ENCODE measurements at places on chromosomes 6 and 20.

DNA sequence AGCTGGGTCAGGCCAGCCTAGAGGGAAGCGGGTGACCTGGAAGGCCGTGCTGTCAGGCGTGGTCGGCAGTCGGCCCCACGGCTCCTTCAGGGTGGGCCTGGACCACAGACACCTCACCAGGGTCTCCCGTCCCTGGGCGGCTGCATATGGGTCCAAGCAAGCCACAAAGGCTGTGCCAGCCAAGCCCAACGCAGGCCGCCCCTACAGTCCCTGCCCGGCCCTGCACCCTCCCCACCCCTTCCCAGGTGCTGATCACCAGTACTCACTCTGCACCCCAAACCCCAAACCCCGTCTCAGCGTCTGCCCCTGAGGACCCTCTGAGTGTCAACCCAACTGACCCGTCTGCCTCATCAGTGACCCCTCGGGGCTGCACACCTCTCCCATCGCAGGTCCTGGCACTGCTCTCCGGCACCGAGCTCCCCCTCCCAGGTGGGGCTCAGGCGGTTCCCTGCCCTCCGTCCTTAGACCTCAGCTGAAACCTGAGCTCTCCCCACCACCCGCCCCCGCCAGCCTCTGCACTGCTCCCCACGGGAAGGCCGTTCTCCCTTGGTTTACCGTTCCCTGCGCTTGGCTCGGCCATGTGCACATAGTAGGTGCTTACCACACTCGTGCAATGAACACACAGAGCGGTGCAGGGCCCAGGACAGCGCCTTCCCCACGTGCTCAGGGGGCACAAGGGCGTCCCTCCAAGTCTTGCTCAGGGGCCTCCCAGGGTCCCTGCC, 1.5 kb upstream of the PPDPF start:
- no peak for DNase-seq

DNA sequence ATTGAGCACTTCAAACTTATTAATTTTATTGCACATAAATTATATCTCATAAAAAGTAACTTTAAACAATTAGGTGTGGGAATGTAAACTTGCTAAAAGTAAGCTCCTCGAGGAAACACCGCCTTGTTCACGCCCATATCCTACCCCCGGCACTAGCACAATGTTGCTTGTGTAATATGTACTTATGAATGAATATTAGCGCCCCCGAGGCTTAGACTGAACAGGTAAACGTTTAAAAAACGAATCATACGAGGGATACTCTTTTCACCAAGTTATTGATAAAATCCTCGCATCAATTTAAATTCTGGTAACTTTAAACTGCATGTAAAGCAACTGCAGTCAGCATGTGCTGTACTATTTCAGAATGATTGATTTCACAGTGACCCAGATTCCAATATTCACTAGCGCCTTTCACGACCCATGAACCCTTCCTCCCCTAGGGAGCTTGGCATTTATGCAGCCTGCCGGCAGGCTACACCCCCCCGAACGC, 637 bp downstream of the TFB1M start:
- DNase-seq: no peak

GRCh38 chr6:53244958-53245357, 96.3 kb upstream of the GCM1 start:
- no peak for DNase-seq

GRCh38 chr6:99288668-99289067, 60.8 kb downstream of the FAXC start:
- no peak for DNase-seq

DNA sequence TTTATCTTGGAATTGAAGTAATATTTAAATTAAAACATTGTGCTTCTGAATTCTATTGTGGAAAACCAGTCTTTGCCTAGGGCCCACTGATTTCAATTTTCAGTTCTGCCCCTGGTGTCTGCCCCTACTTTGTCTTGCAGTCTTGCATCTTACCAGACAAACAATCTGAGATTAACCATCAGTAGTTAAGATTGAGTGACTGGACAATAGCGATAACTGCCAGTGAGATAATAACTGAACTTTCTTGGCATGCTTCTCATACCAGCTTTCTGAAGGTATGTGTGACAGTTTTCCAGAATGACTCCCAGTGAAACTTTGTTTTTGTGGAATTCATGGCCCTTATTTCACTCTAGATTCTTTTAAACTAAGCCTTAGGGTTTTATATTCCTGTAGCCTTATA, 53.5 kb downstream of the KCNQ5 start:
- no peak for DNase-seq

DNA sequence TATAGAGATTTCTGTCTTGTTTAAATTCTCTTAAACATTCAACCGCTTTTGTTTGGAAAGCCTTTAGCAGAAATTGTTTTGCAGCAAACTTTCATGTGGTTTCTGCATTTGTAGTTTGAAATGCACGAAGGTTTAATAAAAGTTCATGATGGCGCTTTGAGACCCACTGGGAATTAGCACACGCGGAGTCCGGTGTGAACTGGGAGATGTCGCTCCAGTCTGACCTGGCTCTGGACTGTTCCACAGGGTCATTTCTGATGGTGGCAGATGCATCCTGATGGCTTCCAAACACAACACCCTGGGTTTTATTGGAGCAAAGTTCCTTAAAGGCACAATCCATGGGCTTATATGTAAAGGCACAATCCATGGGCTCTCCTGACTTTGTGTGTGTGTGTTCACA, 78.1 kb upstream of the MTHFD1L start:
- DNase-seq: no peak

DNA sequence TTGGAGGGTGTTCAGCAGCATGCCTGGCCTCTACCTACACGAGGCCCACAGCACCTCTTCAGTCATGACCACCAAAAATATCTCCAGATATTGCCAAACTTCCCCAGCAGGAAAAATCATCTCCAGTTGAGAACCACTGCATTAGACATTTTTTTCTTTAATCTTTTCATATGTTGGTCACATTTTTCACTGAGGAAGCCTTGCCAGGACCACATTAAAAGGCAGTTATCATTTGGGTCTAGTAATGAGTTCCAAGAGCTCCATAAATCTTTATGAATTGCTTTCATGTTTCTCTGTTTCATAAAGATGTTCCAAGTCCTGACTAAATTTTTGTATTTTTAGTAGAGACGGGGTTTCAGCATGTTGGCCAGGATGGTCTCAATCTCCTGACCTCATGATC, 28.8 kb downstream of the MTRES1 start:
- no peak for DNase-seq

- DNase-seq: no peak
Observed at GRCh38 chr20:1894471-1894950, 696 bp upstream of the SIRPA start.

DNA sequence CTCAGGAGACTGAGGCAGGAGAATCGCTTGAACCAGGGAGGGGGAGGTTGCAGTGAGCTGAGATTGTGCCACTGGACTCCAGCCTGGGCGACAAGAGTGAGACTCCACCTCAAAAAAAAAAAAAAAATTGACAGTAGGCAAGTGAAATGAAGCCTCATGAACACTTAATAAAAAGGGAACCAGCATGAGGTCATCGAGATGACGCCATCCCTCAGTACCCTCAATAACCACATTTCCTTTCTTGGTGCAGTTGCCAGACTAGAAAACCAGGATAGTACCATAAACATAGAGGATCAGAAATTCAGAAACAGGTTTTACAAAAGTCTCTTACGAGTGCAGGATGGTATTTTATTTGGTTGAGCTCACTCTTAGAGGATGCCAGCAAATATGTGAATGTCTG, 584.1 kb downstream of the MAFB start:
- no peak for DNase-seq

DNA sequence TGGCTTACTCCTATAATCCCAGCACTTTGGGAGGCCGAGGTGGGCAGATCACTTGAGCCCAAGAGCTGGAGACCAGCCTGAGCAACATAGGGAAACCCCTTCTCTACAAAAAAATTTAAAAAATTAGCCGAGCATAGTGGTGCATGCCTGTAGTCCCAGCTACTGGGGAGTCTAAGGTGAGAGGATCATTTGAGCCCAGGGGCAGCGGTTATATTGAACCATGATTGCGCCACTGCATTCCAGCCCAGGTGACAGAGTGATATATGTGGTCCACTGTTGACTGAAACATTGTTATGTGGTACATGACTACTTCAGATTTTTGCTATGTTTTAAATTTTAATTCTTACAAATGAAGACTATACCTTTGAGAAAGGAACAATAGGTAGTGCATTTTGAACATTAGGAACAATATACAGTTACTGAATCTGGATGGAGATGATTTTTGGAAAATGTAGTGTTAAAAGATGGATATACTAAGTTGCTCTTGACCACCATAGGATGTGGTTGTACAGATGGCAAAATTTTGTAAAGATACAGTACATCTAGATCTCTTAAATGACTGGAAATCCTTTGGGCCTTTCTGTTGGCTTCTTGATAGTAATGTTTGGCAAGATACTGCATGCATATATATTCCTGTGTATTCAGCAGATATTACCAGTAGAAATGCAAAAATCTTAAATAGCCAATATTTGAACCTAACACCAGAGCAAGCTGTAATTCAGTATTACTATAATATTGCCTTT, 35.9 kb downstream of the MAPK14 start:
- no peak for DNase-seq

DNA sequence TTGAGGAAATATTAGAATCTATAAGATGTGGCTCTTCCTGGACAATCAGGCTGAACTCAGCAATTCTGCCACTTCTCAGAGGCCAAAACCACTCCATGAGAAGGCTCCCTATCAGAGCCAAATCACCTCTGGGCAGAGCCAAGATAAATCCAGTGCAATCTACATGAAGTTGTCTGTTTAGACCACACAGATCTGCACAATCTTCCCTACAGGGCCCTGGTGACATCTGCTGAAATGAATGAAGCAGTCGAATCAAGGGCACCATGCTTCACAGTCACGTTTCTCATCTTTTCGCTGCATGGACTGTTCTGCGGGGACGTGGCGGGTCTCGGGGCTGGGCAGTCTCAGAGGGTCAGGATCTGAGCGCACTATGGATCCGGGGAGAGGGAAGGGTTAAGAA, 60.1 kb upstream of the CD93 start:
- no peak for DNase-seq

DNA sequence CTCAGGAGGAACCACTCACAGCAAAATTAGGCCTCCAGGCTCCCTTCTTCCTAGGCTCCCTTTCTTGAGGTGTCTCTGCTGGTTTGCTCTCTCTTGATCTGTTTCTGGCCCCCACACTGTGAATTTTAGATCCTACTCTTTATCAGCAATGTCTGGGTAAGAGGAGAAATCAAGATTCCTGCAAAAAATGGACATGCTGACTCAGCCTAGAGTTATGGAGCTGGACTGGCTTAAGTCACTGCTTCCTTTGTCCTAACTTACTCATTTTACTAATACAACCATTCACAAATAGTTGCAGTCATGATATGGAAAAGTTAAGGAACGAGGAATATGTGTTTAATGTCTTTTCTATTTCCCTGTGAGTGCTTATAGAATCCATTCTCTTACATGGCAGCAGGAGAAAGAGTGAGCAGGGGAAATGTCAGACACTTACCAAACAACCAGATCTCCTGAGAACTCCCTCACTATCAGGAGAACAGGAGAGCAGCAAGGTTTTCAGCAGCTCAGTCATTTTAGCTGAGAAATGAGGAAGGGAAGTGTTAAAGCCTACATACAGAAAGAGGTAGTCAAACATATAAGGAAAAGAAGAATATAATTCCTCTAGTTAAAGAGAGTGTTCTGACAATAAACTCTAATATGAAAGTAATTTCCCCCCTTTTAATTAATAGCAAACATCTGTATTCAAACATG, 160.8 kb downstream of the PDE7B start:
- no peak for DNase-seq

DNA sequence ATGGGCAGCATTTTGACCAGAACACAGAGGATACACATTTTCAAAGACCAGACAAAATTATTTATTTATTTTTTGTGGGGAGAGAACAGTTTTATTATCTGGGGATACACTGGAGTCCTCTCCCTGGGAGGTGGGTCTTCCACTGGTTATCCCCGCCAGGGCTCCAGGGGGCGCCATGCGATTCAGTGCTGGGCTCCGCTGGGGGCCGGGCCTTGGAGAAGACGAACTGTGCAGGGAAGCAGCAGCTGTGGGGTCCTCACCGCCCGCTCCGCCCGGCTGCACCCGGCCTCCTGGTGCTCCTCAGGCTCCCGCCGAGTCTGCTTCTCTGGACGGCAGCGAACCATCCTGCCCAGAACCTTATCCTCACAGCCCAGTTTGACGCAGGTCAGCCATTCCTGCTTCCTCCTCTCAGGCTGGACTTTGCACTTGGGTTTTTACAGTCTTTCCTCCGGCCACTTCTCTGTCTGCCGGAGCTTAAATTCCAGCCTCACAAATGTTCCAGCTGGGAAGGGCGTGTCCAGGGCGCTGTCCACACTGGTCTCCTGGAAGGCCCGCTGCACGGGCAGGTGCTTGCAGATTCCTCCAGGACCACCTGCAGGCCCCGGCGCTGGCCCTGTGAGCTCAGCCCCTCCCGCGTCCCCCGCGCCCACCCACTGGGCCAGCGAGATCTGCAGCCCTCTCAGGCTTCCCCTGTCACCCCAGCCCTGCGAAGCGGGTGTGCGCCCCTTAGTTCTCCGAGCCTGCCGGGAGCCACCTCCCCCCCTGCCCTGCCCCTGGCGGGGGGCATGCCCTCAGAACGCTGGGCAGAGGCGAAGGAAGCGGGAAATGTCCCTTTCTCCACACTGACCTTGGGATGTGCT, 1830.0 kb upstream of the DEFB115 start:
- no peak for DNase-seq

DNA sequence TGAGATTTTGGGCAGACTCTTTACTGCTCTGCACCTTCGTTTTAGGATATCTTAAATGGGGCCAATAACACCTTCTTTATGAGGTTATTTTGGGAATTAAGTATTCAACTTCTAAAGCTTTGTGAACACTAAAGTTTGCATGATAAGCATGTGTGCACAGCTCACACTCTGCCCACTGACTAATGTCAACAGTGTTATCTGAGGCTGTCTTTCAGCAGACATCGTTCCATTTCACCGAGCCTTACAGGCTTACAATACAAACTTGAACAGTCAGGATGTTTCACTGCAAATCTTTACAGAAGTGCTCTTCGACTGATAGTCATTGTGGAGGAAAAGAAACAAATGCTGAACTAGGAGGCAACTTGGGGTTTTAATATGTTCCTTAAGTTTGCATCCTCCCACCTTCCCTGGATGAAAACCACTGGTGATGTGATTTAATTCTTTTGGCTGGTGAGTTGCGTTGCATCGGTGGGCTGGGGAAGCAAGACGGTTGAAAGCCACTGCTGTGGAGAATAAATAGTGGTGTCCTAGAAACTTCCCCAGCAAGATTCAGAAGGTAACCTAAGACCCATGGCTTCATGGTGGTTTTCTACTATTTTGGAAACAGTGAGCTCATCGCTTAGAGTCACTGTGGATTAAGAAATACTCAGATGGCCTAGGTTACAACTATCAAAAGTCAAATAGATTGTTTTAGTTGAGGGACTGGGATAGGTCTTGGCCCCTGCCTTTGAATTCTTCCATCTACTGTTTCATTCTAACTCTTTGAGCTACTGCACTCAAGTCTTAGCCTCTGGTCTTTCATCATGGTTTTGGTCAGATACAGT, 167.2 kb upstream of the MAP3K7 start:
- no peak for DNase-seq

DNA sequence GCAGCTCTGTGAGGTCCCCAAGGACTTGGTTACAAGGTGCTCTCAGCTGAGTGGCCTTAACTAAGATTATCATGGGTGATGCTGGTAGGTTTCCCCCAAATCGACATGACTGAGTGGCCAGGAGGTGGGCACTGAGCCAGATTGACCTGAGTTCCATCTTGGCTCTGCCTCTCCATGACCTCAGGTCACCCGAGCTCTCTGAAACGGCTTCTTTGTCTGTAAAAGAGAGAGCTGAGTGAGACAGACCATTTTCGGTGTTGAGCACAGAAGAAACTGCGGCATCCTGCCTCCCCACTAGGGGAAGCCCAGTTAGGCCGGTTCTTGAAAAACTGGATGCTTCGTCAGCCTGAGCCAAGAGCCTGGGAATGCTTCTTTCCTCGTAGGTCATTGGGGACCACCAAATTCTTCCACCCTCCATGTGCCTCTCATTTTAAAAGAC, 14.1 kb upstream of the STX16 start:
- DNase-seq: no peak
